Activated CD8-positive, alpha-beta memory T cell treated with anti-CD3 and anti-CD28 coated beads, Interleukin-2, amount 10 ng/mL, durations not matched to agents 7 days and 5 days (primary cell): ENCODE measurements at places on chromosomes 3 and 15.
A peak's percentile ranks its signal among the peaks of the same experiment; 100 is the strongest.

- no peak for DNase-seq
These were observed 227.6 kb upstream of the BHLHE40 start for GRCh38 chr3:4751502-4752101.

DNA sequence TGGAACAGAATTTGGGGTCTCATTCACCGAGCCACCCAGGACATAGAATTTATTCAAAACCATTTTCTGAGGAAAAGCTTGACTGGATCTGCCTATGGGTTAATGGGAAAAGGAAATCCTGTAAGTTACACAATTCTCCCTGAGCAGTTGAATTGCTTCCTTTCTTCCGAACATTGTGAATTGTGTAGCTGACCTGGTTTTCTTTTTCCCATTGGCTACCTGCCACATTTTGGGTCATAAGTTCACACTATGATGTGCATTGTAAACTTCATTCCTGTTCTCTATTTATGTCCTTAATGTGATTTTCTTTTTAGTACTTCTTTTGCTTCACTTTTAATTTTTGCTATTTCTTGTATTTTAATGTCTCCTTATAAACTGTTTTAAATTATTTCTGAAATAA is 386.0 kb upstream of the LRRC3B start:
- DNase-seq: no peak

GRCh38 chr3:171142985-171143384 is 116.5 kb upstream of the SLC2A2 start:
- DNase-seq: no peak

GRCh38 chr3:50519471-50520089 is 16.1 kb upstream of the CACNA2D2 start:
- peak; percentile 83 for DNase-seq
